ENCODE measurements at places on chromosomes 2 and 18.
A peak's percentile ranks its signal among the peaks of the same experiment; 100 is the strongest.

GRCh38 chr2:164624316-164624715 lies 3.0 kb upstream of the GRB14 start:
- DNase-seq: no peak

GRCh38 chr2:12048550-12048949 lies 302.1 kb downstream of the LPIN1 start:
- DNase-seq: no peak

DNA sequence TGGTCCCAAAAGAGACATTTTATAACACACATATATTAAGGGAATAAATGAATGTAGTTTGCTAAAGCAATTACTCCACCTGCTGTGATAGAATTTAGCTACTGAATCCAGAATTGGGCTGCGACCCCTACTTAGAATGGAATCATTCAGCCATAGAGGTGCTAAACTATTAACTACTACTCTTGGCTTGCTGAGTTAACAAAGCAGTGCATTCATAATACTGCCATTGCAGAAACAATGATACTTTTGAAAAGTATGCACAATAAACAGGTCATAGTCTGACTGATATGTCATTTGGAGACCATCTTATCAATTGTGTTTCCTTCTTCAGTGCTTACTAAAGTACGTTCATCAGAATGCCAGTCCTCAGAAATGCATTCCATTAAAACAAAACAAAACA lies 273.6 kb downstream of the PIEZO2 start:
- no peak for DNase-seq

DNA sequence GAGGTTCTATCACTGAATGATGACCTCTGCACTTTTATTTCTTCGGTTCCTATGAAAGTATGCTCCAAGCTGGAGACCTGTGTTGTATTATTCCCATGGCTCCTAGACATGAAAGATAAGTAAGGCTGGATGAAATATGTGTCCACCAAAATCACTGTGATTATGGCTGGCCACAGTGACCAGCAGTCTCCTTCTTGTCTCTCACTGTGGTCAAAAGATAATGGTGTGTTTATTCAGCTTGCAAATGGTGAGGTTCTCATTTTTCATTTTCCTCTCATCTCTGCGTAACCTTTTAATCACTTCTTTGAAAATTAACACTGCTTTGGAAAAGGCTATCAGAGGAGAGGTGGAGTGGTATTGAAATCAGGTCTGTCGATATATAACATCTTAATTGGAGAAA lies 107.8 kb upstream of the DAPL1 start:
- DNase-seq: no peak

DNA sequence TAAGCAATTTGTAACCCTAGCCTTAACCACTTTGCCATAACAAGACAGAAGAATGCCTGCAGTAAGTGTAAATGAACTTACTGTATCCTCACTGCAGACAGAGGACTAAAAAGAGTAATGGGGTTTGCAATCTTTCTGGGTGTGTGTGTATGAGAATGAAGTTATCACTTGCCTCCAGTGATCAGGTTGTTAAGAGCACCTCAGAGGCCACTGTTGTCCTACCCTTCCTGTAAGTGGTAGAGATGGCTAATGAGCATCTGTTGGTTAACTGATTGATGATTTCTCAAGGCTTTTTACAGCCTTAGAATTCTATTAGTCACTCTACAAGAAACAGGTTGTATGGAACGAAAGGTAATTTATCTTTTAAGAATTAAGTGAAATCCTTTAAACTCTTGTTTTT lies 27.6 kb upstream of the GTF2A1L start:
- no peak for DNase-seq

DNA sequence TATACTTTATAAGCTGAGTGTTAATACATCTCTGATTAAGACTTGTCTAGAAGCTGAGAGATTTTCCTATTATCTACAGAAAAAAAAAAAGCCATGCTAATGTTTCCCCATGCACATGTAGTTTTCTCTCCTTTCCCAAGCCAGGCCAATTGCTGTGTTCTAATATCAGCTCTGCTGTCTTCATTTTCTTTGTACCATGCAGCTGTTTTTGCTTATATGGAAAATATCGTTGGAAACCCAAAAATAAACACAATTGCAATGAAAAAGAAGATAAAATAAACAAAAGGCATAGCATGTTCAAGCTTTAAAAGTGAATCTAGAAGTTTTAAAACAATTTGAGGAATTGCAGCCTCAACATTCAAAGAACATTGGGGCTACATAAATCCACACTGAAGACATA lies 817.4 kb upstream of the ACVR2A start:
- no peak for DNase-seq

DNA sequence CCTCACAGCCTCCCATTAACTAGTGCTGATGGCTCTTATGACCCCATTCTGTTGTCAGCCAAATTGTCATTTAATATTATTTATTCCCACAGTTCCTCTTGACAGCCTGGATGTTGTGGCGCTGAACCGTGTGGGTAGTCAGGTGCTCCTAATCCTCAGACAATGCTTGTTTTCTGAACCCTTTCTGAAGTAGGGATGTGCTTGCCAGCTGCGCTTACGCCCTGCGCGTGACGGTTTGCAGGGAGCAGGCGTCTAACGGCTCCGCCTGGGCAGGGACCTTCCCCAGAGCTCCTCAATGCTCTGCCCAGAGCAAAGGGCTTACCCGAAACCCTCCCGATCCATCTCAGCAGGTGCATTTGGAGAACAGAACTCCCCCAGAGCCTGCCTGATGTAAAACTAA lies 358.2 kb upstream of the MYT1L start:
- no peak for DNase-seq

GRCh38 chr2:238929242-238930081 lies 81.6 kb downstream of the TWIST2 start:
- DNase-seq: no peak

- no peak for DNase-seq
These were observed 16.4 kb downstream of the TNS1 start for GRCh38 chr2:217986256-217986961.

DNA sequence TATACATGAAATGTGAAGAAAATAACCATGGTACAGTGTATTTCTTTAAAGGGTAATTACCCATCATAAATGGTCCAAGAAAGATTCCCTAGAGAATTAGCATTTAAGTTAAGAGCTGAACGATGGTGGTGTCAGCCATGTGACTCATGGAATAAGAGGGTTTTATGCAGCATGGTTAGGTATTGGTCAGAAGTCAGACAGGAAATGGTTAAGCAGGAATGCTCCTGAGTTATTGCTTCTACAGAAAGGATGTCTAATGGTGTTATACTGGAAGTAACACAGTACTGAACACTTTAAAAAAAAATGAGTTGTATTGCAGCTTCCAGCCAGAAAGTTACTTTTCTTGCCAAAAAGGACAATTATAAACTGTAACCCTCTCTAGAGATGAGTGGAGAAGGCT lies 72.7 kb upstream of the UBE2E3 start:
- no peak for DNase-seq

- no peak for DNase-seq
These were observed 16.4 kb upstream of the NFU1 start for GRCh38 chr2:69453475-69454129.

DNA sequence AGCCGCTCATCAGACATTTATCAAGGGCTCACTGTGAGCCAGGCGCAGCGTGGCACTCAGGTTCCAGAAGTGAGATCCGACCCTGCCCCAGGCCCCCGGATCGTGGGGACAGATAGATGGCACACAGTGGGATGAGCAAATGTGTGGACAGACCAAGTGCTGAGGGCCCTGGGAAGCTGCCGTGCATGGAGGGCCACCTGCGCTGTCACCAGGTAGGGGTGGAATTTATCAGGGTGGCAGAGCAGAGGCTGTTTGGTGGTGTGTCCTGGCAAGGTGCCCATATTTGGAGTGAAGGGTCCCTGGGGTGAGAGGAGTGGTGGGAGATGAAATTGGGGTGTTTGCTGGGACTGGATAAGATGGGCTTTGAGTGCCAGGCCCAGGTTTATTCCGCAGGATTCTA lies 92.8 kb upstream of the HS6ST1 start:
- DNase-seq: no peak

- DNase-seq: no peak
These were observed 88.6 kb downstream of the GULP1 start for GRCh38 chr2:188380280-188380679.

DNA sequence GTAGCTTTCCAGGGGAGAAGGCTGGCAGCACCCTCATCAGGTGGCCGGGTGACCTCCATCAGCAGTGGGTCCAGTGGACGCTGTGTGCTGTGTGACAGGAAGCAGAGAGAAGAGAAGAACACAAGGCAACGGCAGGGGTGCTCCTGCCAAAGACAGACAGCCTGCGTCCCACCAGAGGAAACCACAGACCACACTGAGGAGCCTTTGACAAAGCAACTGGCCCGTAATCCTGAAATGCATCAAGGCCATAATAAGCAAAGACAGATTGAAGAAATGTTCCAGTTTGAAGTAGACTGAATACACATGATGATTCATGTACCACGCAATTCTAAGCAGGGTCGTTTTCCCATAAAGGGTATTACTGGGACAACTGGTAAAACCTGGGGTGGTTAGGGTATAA lies 172.4 kb downstream of the FBXO15 start:
- DNase-seq: no peak

DNA sequence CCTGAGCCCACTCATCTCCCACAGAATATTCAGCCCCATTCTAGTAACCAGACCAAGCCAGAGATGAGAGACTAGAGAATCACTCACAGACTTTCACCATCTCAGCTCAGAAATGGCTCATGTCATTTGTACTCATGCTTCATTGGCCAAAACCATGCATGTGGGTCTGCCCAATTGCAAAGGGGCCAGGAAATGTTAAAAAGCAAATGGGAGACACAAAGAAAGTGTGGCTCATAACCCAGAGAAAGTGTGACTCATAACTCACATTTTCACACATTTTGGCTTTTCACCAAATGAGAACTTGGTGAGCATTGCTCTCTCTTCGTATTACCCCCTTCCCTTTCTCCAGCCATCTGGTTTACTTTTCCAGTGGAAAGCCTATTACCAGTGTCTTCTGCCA lies 66.2 kb downstream of the MDH1 start:
- DNase-seq: no peak

GRCh38 chr2:119702918-119703401 lies 24.0 kb downstream of the TMEM177 start:
- peak; percentile 39 for DNase-seq

DNA sequence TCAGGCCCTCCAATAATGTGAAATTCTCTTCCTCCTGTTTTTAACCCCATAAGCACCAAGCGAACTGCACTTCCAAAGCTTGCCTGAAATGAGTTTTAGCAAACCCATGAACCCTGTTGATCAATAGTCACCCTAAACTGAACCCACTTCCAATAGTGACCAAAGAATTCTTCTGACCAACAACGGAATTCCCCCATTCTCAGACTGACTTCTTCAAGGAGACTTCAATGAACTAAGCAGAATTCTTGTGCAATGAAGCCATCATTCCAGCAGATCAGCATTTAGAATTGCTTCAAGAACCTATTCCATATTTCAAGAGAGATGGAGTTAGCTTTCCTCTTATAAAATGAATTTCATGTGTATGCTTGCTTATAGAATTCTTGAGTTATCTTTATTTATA lies 176.9 kb upstream of the FN1 start:
- no peak for DNase-seq

GRCh38 chr2:127713562-127713961 lies 12.3 kb downstream of the SFT2D3 start:
- DNase-seq: no peak

GRCh38 chr2:54772110-54772509 lies 48.6 kb downstream of the EML6 start:
- DNase-seq: no peak

DNA sequence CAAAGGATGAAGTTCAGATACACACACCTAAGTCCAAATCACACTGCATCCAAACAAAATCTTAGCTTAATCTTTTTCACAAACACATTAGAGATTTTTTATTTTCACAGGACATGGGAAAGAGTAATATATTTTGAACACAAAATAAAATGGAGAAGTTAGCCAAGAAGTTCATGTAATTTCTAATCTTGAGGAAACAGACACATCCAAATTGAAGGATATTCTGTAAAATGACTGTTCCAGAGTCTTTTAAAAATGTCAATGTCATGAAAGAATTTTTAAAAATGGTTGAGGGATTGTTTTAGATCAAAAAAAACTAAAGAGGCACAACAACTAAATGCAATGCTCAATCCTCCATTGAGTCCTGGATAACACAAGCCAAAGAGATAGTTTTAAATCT lies 12.4 kb upstream of the RAPGEF4 start:
- no peak for DNase-seq

GRCh38 chr18:36501100-36501499 lies 203.6 kb downstream of the FHOD3 start:
- no peak for DNase-seq

- no peak for DNase-seq
These were observed 292.0 kb downstream of the ASXL3 start for GRCh38 chr18:33870059-33870458.

- no peak for DNase-seq
These were observed 3.7 kb downstream of the SP140L start for GRCh38 chr2:230330725-230331124.

GRCh38 chr2:161134547-161135518 lies 25.4 kb upstream of the TANK start:
- no peak for DNase-seq

DNA sequence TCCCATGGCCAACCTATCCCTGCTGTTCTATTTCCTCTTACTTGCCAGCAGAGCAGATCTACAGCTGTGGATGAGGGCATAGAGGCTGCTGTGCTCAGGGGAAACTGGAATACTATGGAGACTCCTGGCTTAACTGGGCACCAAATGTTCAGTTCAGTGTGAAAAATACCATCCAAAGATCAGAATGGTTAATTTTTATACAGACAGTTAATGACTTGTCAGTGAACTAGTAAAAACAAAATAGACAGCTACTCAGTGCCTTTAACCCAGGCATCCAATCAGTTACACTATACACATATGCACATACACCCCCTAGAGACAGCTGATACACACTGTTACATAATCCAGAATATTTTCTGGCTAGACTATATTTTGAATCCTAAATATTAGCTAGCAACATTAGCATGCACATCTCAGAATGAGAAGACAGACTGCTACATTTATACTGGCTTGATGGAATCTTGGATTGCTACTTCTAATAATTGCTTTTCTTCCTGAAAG lies 59.1 kb upstream of the WIPF1 start:
- DNase-seq: no peak

DNA sequence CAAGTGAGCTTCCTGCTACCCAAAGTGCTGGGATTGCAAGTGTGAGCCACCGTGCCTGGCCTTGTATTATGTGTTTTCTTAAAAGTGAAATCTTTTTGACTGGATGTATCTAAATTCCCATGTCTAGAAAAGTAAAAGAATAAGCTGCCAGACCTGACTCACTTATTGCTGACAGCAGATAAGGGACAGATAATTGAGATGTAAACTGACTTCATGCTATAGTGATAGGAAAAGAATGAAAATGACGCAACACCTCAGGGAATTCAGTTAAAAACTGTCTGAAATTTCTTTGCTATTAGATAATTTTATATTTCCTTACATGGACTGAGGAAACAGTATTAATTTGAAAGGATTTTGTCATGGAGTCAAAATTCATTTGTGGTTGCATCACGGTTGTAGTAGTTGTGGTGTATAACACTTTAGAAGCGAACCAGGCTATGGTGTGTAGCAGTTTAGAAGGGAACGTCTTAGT lies 19.4 kb downstream of the TTC27 start:
- no peak for DNase-seq

GRCh38 chr2:145757503-145758246 lies 1237.8 kb upstream of the ZEB2 start:
- DNase-seq: no peak

GRCh38 chr2:120991441-120991840 lies 255.8 kb downstream of the GLI2 start:
- DNase-seq: no peak

GRCh38 chr2:25955036-25955435 lies 27.3 kb downstream of the KIF3C start:
- no peak for DNase-seq

All from stimulated activated CD4-positive, alpha-beta T cell treated with anti-CD3 and anti-CD28 coated beads, Interleukin-1b, Interleukin-23, amount 100 ng/mL, for 1 hour (primary cell).